Mesenchymal stem cell (in vitro differentiated cells and primary cell): ENCODE measurements at places on chromosomes 3 and 15.

- no peak overlapping the region for H3K4me3 ChIP-seq
- no peaks in the 10 kb centered on the region for H3K27me3 ChIP-seq
- no peaks in the 10 kb centered on the region for H3K36me3 ChIP-seq
- DNase-seq = peak; percentile 30
- peak overlapping the region; percentile 52 for H3K27ac ChIP-seq
These were observed 1134.2 kb downstream of the ROBO1 start for GRCh38 chr3:78633626-78634025.

- no peak overlapping the region for H3K4me3 ChIP-seq
- peaks cover 2% of the 10 kb centered on the region for H3K4me1 ChIP-seq
- no peak for DNase-seq
- no peaks in the 10 kb centered on the region for H3K27me3 ChIP-seq
- H3K36me3 ChIP-seq = no peaks in the 10 kb centered on the region
These were observed 30.3 kb downstream of the GALNT15 start for GRCh38 chr3:16204751-16205150.

GRCh38 chr3:70992562-70993204 lies 590.8 kb downstream of the FOXP1 start:
- H3K4me1 ChIP-seq = peaks cover 2% of the 10 kb centered on the region
- DNase-seq = no peak
- H3K27me3 ChIP-seq = no peaks in the 10 kb centered on the region
- peaks cover 70% of the 10 kb centered on the region for H3K36me3 ChIP-seq
- H3K27ac ChIP-seq = peak overlapping the region; percentile 70

DNA sequence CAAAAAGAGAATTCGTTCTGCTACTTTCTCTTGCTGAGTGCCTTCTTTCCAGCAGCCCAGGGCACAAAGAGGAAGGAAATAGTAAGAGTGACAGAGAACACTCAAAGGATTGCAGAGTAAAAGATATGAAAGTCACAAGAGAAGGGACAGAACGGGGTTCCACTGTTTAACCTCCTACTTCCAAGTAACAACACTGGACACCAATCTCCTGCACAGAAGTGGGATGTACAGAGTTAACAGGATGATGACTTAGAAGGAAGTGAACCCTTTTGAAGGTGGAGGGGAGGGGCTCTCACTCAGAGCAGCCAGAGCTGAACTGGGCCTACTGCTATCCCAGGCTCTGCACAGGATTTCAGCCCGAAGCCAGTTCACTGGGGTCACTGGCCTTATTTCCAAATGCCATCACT lies 130.1 kb upstream of the PRICKLE2 start:
- peak; percentile 77 for DNase-seq
- no peaks in the 10 kb centered on the region for H3K36me3 ChIP-seq
- no peak overlapping the region for H3K4me3 ChIP-seq
- no peaks in the 10 kb centered on the region for H3K27me3 ChIP-seq
- peak overlapping the region; percentile 82 for H3K27ac ChIP-seq

DNA sequence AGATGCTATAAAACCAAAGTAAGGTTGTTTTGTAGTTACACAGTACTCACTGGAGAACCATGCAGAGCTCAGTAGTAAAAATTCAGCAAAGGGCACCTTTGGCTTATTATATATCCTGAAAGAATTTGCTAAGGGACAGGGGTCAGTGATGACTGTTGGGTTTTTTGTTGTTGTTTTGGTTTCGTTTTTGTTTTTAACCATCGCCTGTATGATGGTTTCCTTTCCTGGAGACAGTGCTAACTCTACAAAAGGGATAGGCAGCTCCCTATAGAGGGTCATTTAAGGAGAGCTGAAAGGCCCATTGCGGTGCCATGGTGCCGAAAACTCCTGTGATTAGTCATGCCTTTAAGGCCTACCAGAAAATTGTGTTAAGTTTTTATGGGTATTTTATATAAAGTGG lies 118.2 kb upstream of the GOLIM4 start:
- peak; percentile 31 for DNase-seq
- H3K4me1 ChIP-seq = no peaks in the 10 kb centered on the region
- H3K27ac ChIP-seq = no peak overlapping the region
- H3K27me3 ChIP-seq = no peaks in the 10 kb centered on the region

DNA sequence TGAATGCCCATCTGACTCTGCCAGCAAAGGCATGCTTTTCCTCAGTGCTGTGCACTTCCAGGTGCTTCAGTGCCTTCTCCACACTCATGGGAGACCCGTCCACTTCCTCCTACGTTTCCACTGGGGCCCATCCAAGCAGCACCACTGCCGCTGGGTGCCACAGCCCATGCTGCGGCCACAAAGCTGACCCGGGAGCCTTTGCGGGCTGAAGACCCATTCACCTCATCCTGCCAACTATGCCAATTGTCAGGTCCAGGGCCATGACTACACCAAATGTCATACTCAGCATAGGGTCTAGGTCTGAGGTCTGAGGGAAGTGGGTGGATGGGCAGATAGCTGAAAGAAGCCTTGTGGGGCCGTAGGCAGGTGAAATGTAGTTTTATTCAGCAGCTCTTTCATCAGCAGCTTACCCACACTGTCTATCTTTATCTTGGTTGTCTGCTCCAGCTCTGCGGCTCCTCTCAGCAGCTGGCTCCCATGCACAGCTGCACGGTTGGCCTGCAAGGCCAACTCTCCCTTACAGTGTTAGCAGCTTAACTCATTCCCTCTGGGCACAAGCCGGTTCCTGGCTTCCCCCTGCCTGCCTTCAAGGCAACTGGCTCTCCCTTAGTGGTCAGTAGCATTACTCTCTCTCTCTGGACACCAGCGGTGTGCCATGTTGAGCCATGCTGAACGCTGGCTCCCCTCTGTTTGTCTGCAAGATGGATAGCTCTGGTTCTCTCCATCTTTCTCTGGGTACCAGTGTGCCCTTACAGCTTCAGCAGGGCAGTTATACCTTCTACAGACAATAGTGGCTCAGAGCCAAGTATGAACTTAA lies 63.7 kb upstream of the SIAH2 start:
- DNase-seq = no peak
- no peaks in the 10 kb centered on the region for H3K36me3 ChIP-seq
- no peak overlapping the region for H3K4me3 ChIP-seq
- no peak overlapping the region for H3K27ac ChIP-seq
- peaks cover 27% of the 10 kb centered on the region for H3K27me3 ChIP-seq

- peaks cover 16% of the 10 kb centered on the region for H3K36me3 ChIP-seq
- H3K27me3 ChIP-seq = no peaks in the 10 kb centered on the region
- peaks cover 11% of the 10 kb centered on the region for H3K4me1 ChIP-seq
- no peak overlapping the region for H3K4me3 ChIP-seq
These were observed 18.3 kb downstream of the ANP32A start for GRCh38 chr15:68802373-68802772.

DNA sequence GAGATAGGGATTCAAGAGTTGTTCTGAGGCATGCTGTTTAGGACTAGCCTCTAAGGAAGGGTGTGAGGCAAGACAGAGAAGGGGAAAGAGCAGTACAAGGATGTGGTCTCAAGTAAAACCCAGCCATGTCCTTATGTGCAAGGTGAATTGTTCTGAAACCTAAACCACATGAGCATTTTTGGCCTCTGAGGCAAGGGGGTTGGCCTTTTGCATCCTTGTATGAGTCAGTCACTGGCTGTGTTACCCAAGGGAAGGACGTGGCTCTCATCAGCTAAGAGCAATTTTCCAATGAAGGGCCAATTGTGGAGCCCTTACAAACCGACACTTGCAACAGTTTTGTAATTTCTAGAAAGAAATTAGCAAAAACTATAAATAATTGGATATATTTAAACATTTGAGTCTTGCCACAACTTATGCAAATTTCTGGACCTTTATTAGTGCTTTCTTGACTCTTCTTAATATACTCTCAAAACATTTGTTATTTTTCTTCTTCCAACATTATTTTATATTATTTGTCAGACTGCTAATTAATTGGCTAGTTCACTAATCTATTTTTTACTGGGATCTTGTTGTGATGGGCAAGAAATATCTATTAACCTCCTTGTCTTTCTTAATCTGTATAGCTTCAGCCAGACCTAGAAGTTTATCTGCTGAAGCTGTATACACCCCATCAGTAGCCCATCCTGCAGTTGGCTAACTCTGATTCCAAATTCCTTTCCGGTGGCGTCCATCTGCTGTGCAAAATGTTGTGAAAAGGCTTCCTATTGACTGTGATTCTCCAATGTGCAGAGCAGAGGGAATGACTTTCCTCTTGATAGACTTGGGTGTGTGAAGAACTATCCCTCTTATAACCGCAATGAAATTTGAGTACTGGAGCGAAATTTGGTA lies 97.7 kb upstream of the P2RY1 start:
- no peaks in the 10 kb centered on the region for H3K27me3 ChIP-seq
- H3K36me3 ChIP-seq = no peaks in the 10 kb centered on the region
- H3K4me3 ChIP-seq = no peak overlapping the region

DNA sequence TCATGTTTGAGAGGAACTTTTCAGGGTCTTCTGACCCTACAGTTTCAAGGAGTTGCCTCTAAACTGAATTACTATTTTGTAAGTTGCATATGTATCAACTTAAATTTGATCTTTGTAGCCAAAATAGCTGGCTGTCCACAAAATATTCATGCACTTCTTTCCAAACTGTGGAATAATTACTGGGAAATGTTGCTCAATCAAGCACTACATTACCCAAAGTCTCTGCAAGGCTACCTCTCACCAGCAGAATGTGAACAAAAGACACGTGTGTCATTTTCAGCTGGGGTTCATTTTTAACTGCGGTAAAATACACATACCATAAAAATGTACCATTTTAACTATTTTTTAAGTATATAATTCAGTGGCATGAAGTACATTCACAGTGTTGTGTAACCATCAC lies 320.4 kb downstream of the CTNNB1 start:
- H3K36me3 ChIP-seq = no peaks in the 10 kb centered on the region
- no peak overlapping the region for H3K4me3 ChIP-seq
- DNase-seq = no peak
- no peaks in the 10 kb centered on the region for H3K4me1 ChIP-seq

DNA sequence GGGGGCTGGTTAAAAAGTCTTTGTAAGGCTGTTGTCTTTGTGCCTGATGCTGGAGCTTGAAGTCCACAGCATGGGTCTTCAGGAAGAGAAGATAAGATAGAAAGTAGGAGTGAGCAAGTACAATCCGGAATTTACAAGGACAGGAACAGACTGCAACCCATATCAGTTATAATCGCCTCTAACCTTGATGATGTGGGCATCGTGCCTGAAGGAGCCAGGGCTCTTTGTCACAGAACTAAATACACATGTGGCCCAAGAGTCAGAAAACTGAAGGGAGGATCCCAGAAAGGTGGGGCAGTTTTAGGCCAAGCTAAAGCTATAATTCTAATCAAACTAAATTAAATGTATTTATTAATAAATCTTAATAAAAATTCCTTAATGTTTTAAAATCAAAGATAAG lies 132.2 kb downstream of the TMCO5A start:
- H3K27ac ChIP-seq = no peak overlapping the region
- peaks cover 5% of the 10 kb centered on the region for H3K4me1 ChIP-seq
- no peak overlapping the region for H3K4me3 ChIP-seq
- no peaks in the 10 kb centered on the region for H3K27me3 ChIP-seq
- no peaks in the 10 kb centered on the region for H3K36me3 ChIP-seq

DNA sequence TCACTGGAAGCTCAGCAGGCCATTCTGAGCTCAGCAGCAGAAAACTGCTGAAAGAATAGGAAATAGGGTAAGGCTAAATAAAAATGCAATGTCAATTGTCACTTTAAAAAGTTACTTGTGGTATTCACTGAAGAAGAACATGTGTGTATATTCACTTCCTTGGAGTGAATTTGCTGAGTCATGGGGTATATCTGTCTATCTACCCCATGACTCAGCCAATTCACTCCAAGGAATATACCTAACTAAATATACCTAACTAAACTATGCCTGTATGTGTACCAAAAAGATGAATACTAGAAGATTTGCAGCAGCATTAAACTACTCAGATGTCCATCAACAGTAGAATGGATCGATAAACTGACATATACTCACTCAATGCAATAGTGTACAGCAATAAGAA lies 69.5 kb upstream of the KCNAB1 start:
- no peak overlapping the region for H3K27ac ChIP-seq
- H3K27me3 ChIP-seq = no peaks in the 10 kb centered on the region
- H3K4me1 ChIP-seq = no peaks in the 10 kb centered on the region
- H3K36me3 ChIP-seq = no peaks in the 10 kb centered on the region
- no peak overlapping the region for H3K4me3 ChIP-seq

DNA sequence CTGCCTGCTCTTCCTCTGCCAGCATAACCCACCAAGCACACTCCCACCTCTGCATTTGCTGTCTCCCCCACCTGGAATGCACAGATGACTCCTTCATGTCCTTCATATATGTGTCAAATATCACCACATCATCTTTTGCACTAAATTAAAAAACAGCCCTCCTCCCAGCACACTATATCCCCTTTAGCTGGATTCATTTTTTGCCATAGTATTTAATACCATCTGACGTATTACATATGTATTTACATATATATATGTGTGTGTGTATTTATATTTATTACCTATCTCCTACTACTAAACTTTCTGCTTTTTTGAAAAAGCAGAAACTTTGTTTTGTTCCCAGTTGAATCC lies 29.4 kb upstream of the UBL7 start:
- H3K36me3 ChIP-seq = no peaks in the 10 kb centered on the region
- H3K4me3 ChIP-seq = no peak overlapping the region
- DNase-seq = no peak
- H3K4me1 ChIP-seq = peaks cover 2% of the 10 kb centered on the region
- no peak overlapping the region for H3K27ac ChIP-seq
- H3K27me3 ChIP-seq = no peaks in the 10 kb centered on the region

- H3K27ac ChIP-seq = no peak overlapping the region
- DNase-seq = peak; percentile 6
- H3K36me3 ChIP-seq = no peaks in the 10 kb centered on the region
- H3K4me3 ChIP-seq = no peak overlapping the region
These were observed 61.5 kb downstream of the CGGBP1 start for GRCh38 chr3:87997298-87997697.

DNA sequence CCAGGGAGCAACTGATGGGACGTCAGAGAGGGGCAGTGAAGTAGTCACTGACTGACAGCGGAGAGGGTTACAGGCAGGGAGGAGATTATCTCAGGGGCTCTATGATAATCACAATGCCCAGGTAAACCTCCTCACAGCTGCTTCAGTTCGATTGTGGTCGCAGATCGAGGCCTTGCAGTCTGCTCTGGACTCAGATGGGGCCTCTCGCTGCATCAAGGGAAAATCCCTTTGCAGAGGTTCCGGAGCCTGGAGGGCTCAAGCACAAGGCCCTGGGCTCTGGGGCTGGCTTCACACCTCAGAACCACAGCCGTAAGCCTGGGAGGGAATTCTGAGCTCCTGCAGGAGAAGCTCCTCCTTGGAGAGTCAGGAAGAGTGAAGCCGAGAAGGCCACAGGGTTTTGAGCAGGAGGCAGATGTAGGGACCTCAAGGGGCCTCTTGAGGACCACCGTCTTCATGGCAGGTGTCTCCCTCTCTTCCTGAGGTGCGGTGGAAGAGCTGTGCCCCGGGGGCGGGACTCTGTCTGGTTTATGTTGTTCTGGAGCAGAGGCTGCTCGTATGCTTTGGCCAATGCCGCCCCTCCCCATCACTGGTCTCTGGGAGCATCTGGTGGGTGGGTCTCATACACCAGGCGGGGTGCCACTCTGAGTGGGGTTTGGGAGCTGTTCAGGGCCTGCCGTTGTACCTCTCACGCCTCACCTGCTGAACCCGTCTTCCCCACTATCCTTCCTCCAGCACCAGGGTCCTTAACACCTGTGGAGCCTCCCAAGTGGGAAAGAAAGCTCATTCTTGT lies 19.5 kb upstream of the SNRPA1 start:
- no peak for DNase-seq
- no peak overlapping the region for H3K4me3 ChIP-seq
- no peak overlapping the region for H3K27ac ChIP-seq
